ENCODE measurements at places on chromosomes 13 and 19.

GRCh38 chr13:109481040-109481439, 305.3 kb downstream of the IRS2 start:
- no peak for DNase-seq

- DNase-seq: peak; percentile 74
Observed at GRCh38 chr19:16771618-16772017, 52.0 kb downstream of the NWD1 start.

DNA sequence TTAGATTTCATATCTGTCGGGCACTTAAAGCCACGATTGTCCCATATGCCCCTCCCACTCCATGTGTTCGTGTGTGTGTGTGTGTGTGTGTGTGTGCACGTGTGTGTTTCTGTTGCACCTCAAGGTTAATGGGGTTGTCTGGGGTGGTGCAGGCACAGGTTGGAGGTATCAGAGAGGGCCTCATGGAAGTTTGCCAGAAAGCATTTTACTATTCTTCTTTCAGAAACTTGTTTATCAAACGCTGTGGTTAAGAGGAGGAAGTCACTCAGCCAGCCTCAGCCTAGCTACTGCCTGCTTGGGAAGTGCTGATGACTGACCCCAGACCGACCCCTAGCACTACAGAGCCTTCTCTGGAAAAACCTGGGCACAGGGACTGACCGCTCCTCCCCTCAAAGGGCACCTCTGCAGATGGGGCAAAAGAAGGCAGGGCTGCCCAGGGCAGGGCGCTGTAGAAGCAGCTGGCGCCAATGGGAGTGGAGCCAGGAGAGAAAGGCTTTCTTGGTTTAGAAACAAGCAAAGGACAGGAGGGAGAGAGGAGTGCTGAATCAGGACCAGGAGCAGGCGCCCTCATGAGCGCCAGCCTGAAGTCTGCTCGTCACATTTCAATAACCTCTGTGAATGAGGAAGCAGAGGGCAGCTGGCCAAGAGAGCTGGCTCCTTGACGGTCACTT, 3.9 kb downstream of the SIAH3 start:
- DNase-seq: no peak

DNA sequence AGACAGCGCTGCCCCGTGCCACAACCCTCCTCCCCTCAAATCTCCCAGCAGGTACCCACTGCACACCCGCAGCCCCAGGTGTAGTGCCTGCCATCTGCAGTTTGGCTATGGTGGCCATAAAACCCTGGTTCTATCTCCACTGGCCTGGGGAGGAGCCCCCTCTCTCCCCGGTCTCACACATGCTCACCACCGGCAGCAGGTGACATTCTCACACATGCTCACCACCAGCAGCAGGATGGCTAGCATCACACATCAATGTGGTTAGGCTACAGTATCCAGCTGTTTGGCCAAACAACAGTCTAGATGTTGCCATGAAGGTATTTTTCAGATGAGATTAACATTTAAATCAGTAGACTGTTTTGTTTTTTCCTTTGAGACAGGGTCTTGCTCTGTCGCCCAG, 31.1 kb downstream of the ELL start:
- no peak for DNase-seq

- DNase-seq: no peak
Observed at GRCh38 chr13:31172001-31172400, 10.3 kb upstream of the HSPH1 start.

- no peak for DNase-seq
Observed at GRCh38 chr19:33921165-33921564, 124.5 kb downstream of the KCTD15 start.

GRCh38 chr19:48059331-48059730, 15.5 kb upstream of the CABP5 start:
- DNase-seq: no peak

- DNase-seq: peak; percentile 54
Observed at GRCh38 chr19:19642506-19643157, 825 bp downstream of the GMIP start.

DNA sequence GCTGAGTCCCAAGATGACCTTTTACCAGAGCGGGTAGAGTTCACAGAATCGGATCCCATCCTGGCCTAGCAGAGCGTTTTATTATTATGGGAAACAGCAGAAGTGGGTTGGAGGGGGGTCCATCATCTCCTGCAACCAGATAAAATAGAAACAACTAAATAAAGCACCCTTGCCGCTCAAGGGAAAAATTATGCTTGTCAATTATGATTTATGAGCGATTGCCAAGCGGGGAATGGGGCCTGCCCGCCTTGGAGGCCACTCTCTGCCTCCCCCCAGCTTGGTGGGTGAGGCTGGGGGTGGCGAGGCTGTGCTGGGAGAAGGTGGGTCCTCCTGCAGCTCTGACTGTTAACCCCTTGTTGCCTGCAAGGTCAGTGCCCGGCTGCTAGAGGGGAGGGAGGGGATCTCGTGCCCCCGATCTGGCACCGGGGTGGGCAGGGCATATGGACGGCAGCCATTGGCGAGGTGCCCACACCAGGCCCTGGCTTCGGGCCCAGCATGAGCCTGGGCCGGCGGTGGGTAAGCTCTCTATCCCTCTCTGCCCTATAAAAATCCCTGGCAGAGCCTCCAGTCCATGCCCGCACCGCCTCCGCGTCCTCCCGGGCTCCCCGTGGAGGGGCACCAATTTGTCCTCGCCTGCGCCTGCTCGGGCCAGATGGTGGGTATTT, 129.1 kb downstream of the URI1 start:
- no peak for DNase-seq

DNA sequence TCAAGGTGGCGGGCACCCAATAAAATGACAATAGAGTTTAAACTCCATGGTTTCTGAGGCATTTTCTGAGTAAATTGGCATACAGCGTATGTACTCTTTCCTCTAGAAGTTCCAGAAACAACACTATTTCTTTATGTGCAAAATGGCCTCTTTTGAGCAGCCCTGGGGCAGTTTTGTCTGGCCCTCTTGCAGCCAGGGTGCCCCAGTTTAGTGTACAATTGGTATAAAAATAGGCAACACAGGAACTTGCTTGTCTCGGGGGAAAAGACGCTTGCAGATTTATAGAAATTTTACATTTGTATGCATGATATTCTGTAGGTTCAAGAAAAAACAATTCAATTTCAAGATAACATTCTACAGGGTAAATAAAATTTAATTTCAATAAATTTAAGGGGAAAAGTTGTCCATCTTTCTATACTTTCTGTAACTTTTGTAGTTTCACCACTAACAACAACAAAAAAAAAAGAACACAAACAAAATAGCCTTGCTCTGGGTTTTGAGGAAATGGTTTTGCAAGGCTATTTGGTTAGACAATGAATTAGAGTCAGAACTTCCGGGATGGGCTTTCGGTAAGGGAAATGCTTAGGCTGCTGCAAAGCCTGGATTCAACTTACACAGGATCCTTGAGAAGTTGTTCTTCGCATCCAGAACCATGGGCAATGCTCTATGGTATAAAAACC, 45.3 kb downstream of the LRCH1 start:
- DNase-seq: no peak

DNA sequence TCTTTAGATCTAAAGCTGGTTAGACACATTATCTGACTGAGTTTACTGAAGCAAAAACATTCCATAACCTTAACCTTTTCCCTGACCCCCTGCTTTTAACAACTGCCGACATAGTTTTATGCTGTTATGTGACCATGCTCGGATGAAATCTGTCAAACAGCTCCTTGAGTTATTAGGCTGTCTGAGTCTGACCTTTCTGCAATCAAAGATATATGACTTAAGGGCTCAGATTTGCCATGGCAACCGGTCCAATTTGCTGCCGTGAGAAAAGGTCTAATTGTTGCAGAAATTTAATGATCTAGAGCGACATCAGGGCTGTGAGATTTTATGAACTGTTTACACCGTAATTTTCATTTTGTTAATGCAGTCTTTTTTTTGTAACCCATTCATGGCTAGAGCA, 61.8 kb downstream of the URI1 start:
- no peak for DNase-seq

DNA sequence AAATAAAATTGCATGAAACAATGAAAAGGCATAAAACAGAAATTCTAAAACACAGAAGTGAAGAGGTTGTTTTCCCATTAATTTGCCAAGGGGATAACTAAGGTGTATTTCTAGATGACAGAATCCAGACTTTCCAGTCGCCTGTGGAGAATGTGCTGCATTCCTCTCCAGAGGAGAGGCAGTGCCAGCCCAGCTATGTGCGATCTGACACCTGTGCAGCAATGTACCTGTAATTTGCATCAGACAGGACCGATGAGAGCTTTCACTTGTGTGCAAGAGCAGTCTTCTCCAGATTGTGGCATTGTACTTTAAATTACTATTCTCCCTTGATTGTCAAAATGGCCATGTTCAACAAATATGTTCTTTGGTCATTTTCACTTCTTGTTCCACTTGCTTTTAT, 1037.9 kb downstream of the EFNB2 start:
- no peak for DNase-seq

DNA sequence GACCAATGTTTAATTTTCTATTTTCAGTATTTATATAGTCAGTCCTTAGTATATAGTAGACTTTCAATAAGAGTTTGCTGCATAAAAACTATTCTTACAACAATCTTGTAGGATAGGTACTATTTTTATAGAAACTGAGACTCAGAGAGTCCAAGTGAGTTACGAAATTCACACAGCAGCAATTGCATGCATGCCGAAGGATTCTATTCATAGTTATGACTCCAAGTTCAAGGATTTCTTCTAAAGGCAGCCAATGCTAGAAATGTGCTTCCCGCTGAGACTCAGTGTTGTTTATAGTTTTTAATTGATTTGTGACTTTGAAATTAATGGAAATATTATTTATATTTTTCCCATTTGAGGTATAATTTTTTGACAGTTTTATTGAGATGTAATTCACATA, 62.7 kb upstream of the CSNK1A1L start:
- no peak for DNase-seq

- DNase-seq: peak; percentile 24
Observed at GRCh38 chr19:1026783-1027649, 608 bp downstream of the CNN2 start.

GRCh38 chr13:44395976-44396694, 22.5 kb downstream of the SERP2 start:
- DNase-seq: no peak

DNA sequence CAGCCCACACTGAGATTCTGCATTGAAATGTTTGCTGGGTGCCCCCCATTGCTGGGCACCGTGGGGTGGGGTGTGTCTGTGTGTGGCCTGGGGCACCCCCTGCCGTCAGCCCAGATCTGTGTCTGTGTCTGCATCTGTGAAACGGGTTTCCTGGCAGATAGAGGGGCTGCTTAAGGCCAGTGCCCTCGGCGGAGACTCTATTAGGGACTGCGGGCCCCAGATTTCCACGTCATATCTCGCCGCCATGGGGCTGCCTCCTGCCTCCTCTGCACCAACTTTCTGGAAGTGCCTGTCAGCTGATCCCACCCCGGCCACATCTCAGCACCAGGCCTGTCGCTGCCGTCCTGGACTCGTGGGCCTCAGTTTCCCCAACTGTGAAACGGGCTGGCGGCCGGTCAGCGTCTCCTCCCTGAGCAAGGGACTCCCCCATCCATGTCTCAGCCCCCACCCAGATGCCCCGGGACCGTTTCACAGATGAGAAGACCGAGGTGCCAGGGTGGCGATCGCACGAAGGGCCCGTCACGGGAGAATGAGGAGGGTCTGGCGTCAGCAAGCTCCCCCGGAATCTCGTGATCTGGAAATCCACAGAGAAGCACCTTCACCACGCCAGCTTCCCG, 21.4 kb downstream of the ARID3A start:
- DNase-seq: no peak

GRCh38 chr19:51803519-51803918, 8.6 kb downstream of the FPR3 start:
- DNase-seq: no peak

DNA sequence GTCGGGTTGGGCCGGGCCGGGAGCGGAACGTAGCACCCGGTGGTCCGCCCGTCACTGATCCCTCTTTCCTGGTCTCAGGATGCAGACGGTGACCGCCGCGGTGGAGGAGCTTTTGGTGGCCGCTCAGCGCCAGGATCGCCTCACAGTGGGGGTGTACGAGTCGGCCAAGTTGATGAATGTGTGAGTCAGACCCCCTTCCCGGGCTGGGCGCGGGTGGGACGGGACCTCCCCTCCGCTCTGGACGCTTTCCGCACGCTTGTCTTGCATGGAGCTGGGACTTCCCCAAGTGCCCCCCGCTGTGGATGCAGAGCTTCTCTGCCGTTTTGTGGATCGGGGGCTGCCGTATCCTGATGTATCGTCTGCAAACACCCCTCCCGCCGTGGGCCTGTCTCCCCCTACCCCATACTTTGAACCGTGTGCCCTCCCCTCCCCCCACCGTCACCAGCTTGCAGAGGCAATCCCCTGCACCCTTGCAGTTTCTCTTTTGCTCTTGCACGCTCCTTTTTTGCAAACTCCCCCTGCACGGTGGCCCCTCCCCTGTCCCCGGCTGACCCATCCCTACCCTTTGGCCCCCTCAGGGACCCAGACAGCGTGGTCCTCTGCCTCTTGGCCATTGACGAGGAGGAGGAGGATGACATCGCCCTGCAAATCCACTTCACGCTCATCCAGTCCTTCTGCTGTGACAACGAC, 669 bp downstream of the GADD45B start:
- DNase-seq: peak; percentile 67
